T-helper 17 cell (primary cell): ENCODE measurements at places on chromosomes 3 and 15.

DNA sequence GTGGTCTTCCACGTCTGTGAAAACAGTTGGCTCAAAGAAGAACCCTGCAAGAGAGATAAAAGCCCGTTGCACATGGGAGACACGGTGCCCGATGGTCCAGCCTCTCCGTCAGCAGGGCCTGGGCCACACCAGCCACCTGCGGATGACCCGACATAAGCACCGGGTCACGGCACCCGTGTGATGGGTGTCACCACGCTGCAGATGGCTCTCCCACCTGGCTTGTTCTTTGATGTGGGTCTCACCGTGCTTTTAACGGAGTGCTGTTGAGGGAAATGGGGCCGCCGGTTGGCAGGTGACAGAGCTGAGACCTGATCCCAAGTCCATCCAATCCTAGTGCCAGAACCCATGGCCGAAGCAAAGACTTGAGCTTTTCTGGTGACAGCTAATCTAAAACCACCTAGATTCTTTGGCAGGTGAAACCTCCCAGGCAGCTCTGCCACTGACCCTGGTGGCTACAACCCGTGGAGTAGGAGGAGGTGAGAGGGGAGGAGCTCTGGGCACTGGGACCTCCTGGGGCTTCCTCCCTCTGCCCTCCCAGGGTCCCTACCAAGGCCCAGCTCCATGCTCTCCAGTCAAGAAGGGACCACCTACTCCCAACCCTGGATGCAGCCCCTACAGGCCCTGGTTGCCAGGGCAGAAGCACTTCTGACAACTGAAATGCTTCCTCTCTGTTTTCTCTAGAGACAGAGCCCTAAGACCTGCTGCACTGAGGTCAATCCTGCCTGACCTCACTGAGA, 23.4 kb upstream of the SLC41A3 start:
- DNase-seq = no peak

DNA sequence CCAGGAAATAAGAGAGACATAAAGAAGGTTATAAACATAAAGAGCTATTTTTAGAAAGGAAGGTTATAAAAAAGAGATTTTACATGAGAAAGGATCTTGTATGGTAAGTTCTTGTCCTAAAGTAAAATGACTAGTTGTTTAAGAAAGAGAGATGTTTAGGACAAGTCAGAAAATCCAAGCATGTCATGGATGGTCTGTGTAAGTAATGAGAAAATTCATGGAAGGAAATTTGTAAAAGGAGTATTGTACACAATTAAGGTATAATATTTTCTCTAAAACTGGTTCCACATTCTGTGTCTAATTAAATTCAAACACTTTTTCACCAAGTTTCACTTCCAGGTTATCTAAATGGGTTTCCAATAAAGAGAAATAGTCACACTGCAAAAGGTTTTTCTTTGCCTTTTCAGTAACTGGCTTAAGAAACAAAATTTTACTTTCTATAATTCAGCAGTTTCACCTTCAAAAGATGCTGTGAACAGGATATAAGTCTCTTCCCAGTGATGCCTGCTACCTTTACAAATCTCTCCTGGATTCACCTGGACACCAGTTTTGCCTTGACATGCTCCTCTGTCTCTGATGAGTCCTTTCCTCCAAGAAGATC, 455.7 kb downstream of the ZIC1 start:
- DNase-seq = no peak

DNA sequence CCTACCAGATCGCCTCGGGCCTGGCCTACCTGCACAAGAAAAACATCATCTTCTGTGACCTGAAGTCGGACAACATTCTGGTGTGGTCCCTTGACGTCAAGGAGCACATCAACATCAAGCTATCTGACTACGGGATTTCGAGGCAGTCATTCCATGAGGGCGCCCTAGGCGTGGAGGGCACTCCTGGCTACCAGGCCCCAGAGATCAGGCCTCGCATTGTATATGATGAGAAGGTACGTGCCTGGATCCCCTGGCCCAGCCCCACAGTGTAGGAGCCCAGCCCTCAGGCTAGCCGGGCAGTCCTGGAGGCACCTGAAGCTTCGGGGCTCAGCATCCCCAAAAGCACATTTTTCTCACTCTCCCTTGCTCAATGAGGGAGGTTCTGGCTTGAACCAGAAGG, 135.8 kb downstream of the LRRK1 start:
- no peak for DNase-seq

- no peak for DNase-seq
These were observed 52.3 kb downstream of the PGPEP1L start for GRCh38 chr15:98955331-98955730.

GRCh38 chr3:131708241-131708640, 205.5 kb upstream of the MRPL3 start:
- DNase-seq = no peak

GRCh38 chr15:58307313-58307961, 124.4 kb upstream of the LIPC start:
- DNase-seq = no peak

DNA sequence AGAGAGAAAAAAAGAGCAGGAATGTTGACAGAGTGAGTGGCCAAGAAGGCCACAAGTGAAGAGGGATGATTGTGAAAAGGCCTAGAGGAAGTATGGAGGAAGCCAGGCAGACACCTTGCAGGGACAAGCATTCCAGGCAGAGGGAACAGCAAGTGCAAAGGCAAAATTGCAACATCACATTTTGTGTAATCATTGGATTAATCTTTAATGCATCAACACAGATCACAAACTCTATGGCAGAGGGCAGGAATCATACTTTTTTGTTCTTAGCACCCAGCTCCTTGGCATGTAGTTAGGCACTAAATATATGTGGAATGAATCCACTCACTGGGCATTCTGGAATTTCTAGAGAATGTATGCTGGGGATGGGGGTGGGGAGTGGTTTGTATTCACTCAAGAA, 312.1 kb upstream of the PROK2 start:
- no peak for DNase-seq

DNA sequence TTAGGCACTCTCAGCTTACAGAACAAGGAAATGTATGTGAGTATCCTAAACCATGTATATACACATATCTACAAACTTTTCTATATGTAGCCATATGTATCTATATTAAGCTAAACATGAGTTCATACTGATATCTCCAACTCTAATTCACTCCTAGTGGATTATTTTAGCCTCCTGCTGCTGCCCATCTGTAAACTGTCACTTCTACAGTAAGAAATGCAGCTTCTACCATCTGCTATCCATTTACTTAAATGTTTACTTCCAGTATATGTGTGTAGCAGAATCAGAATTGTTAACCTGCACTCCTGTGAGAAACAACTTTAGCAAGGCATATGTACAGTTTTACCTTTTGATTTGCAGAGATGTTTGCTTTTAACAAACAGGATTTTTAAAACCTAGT, 478.5 kb upstream of the CBLB start:
- DNase-seq = no peak

- DNase-seq = no peak
These were observed 129.3 kb downstream of the EEFSEC start for GRCh38 chr3:128282380-128283196.

GRCh38 chr15:100809587-100809986, 70.0 kb upstream of the ALDH1A3 start:
- DNase-seq = no peak

- no peak for DNase-seq
These were observed 153.7 kb upstream of the TLE3 start for GRCh38 chr15:70251246-70251990.

DNA sequence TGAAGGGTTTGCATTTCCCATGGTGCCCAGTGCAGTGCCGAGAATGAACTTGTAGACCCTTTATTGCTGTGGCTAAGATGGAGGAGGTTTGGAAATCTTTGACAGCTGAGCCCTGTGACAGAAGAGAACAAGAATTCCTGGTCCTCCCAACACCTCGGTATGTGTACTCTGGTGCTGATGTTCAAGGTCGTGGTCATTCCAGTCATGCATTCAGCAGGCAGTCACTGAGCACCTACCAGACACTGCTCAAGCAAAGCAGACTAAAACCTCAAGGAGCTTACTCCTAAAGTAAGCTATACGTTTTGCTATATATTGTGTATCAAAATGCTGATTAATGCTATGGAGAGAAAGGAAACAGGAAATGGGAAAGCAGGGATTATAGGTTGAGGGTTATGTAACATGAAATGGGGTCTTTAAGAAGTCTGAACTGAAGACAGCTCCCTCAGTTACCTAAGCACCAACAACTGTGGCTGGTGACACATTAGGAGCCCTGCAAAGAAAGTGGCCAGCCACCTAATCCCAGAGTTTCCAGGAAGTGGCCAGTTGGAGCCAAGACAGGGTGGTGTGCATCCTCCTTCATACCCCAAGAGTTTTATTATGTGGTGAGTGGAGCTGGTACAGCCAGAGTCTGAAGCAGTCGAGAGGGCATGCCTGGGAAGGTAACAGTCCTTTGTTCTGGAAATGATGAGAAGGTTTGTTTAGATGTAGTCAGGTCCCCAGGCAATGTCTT, 65.0 kb downstream of the CCNL1 start:
- no peak for DNase-seq

GRCh38 chr3:17044855-17045254, 160.1 kb downstream of the PLCL2 start:
- DNase-seq = no peak

DNA sequence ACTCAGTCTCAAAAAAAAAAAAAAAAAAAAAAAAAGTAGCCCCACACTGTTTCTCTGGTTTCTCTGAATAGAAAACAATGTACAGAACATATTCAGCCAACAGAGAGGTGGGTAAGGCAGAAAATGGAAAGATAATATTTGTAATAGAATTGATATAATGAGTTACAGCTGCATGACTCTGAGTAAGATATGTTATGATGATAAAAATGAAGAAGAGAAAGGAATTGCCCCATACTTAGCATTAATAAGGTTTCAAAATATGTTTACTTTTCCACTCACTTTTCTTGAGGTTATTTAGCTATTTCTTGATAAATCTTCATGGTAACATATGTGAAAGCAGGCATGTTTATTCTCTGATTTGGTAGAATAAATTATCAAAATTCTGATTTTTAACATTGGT, 100.9 kb upstream of the ROBO2 start:
- DNase-seq = no peak

DNA sequence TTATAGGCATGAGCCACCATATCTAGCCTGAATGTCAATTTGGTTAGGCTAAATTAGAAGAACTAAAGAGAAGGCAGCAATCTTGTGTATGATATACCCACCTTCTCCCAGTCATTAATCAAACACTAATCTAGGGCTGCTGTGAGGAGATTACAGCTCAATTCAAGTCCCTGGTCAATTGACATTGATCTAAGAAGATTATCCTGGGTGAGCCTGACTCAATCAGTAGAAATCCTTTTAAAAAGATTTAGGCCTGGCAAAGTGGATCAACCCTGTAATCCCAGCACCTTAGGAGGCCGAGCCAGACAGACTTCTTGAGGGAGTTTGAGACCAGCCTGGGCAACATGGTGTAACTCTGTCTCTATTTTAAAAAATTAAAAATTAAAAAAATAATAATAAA, 2.5 kb upstream of the DNAH12 start:
- no peak for DNase-seq

DNA sequence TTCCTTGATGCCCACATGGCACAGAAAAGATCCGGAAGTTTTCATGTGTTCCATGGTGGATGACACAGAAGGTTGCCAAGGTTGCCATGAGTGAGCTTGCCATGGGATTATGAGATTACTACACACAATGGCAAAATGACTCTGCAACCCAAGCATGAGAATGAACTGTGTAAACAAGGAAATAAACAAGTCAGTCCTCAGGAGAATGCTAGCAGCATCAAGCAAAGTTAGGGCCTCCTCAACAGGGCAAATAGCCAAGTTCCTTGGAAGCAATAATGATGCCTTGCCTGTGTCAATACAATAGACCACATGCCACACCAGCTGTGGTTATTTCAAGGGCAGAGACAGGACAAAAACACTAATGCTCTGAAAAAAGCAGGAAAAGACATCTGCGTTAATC, 41.8 kb downstream of the AQR start:
- no peak for DNase-seq

DNA sequence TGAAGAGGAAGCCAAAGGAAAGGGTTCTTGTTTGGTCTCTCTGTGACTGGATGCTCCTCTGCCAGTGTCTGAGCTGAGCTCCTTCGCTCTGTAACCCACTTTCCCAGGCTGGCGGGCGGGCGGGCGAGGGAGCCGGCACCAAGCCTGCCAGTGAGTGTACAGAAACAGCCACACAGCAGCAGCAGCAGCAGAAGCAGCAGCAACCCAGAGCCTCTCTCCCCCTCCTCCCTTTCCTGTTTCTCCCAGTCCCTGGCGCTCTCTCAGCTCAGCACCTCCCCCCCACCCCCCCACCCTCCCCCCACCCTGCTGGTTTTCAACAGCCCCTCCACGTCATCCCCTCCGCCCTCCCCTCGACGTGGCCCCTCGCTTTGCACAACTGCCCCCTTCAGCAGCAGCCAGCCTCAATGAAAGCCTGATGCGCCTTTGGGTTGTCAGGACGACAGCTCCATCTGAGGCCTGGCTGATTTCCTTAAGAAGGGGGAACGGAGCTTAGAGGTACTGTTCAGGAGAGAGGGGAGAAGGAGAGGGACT, at the start of gene LSAMP:
TSS of gene LSAMP (minus strand) at position 177 of the 531 bp plus-strand sequence.
- no peak for DNase-seq

DNA sequence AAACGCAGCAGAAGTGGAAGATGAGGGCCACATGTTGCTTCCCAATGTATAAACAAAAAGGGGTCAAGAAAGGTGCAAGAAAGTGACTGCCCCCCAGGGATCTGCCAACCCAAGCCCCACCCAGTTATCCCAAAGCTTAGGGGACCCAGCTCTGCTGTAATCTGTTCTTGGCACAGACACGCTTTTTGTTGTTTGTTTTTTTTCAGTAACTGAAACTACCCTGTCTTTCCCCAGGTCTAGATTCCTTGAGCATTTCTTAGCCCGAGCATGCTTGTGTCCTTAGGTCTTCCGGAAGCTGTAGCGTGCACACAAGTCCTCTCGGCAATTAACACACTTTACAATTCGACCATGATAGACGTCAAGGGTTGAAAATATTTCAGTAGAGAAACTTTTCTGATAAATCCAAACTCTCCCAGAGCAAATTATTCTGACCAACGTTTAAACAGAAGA, 8.5 kb upstream of the PPARG start:
- no peak for DNase-seq

DNA sequence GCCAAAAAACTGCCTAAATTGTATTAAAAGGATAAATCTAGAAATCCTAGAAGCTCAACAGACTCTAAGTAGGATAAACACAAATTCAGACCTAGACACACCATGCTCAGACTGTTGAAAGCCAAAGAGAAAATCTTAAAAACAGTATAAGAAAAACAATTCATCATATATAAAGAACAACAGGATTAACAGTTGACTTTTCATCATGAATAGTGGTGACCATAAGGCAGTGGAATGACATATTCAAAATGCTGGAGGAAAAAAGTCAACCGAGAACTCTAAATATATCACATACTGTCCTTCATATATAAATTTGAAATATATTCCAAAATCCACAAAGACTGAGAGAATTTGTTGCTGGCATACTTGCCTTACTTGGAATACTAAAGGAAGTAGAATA, 77.3 kb downstream of the CEP152 start:
- DNase-seq = no peak

DNA sequence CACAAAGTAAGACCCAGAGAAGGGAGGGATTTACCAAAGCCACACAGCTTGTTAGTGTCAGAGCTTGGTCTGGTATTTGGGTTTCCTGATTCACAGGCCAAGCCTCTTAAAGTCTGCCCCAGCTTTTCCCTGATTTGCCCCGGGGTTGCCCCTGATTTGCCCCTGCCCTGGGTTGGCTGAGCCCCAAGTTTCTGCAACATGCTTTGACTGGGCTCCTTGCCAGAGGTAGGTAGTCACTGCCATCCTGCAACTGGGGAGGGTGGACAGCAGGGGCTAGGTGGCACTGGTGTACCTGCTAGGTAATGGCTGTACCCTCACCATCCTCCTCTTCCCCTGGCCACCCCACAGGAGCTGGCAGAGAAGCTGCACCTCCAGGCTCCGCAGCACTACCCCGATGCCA, 2.5 kb downstream of the MPI start:
- no peak for DNase-seq
